Calu3 (cell line): ENCODE measurements at places on chromosomes 3 and 15. TPM values are rescaled to one million over a fixed set of nuclear protein-coding genes. Genes with fewer than 3 reads are reported as not detected.

AAGAB gene
- 68.1 and 73.6 TPM in 2 replicates for total RNA-seq

DNA sequence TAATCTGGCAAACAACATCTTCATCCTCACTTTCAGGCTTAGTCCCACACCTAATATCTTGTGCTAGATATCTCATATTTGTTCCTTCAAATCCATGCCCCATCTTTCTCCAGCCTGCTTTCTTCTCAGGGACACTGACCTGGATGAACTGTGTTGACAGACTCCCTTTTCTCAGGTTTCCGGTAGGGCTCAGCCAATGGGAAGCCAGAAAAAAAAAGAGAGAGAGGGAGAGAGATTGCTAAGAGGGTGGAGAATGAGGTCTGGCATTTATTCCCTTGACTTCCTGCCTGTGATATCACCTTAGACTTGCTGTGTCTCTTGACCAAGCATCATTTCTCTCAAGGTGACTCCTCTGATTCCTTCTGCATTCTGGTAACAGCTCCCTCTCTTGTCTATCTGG, 145.6 kb upstream of the ABI3BP start:
- DNase-seq = no peak

UQCRC1 gene
- total RNA-seq = 196 and 207 TPM in 2 replicates

GRCh38 chr15:72312605-72313447, 7.1 kb downstream of the CELF6 start:
- DNase-seq = peak; percentile 78

NPTN gene
- 190 TPM in 2 replicates for total RNA-seq

GRCh38 chr3:148975696-148976095, 15.6 kb upstream of the GYG1 start:
- no peak for DNase-seq

- no peak for DNase-seq
Measured at GRCh38 chr3:137264071-137264820, 306.5 kb downstream of the IL20RB start.
